ENCODE measurements at places on chromosomes 12 and 14.
A peak's percentile ranks its signal among the peaks of the same experiment; 100 is the strongest.

DNA sequence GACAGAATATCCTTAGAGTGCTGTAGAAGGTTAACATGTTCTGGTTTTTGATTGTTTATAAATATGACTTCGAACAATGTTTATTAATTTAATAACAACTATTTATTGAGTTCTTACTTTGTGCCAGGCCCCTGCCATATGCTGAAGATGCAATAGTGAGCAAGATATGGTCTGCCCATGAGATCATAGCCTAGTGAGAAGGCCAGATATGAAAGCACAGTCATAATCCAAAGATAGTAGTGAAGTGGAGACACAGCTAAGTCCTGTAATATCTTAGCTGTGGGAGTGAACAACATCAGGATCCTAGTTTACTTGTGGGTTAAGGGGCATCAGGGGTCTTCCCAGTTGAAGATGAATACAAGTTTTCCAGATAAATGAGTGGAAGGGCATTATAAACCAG, 189.4 kb upstream of the FBXO33 start:
- DNase-seq: no peak

- DNase-seq: peak; percentile 96
Measured at GRCh38 chr12:132506328-132507160, 16.6 kb downstream of the FBRSL1 start.

GRCh38 chr12:64672925-64673409, 62.7 kb downstream of the RASSF3 start:
- DNase-seq: no peak

- DNase-seq: no peak
Measured at GRCh38 chr12:92341065-92341668, 195.5 kb upstream of the BTG1 start.

GRCh38 chr14:41187868-41188267, 418.8 kb upstream of the LRFN5 start:
- no peak for DNase-seq

DNA sequence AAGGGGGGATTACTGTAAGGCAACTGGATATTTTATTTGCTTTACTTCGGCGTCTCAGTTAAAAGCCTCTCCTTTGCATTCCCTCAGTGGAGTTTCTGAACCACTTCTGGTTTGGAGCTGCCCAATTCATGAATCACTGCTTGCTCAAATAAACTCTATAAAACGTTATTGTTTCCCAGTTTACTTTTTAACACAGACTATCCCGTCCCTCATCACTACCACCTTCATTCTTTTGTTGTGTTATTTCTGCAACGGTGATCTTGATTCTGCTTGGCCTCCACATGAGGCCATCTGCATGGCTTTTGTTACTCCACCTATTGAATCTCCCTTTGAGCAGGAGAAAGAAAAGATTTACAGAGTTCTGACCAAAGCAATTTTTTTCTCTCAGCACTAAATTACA, 104.0 kb upstream of the PLEKHA5 start:
- no peak for DNase-seq

- no peak for DNase-seq
Measured at GRCh38 chr12:116689521-116689920, 48.3 kb downstream of the SPRING1 start.

- no peak for DNase-seq
Measured at GRCh38 chr14:32468955-32469354, 139.9 kb downstream of the AKAP6 start.

- DNase-seq: peak; percentile 85
Measured at GRCh38 chr14:103518422-103519042, 4.1 kb downstream of the CKB start.

- no peak for DNase-seq
Measured at GRCh38 chr14:95185767-95186392, 28.6 kb upstream of the DICER1 start.

DNA sequence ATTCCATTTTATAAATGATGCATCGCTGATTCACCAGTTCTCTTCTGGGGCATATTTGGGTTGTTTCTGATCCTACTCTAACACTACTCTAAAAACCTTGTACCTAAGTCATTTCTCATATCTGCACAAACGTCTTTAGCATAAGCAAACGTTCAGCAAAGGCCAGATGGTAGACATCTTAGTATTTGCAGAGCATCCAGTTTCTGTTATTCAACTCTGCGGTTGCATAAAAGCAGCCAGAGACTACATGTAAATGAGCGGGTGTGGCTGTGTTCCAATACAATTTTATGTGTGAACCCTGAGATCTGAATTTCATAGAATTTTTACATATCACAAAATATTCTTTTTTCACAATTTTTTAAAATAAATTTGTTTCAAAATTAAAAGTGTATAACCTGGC, 22.8 kb upstream of the MMP17 start:
- DNase-seq: no peak

DNA sequence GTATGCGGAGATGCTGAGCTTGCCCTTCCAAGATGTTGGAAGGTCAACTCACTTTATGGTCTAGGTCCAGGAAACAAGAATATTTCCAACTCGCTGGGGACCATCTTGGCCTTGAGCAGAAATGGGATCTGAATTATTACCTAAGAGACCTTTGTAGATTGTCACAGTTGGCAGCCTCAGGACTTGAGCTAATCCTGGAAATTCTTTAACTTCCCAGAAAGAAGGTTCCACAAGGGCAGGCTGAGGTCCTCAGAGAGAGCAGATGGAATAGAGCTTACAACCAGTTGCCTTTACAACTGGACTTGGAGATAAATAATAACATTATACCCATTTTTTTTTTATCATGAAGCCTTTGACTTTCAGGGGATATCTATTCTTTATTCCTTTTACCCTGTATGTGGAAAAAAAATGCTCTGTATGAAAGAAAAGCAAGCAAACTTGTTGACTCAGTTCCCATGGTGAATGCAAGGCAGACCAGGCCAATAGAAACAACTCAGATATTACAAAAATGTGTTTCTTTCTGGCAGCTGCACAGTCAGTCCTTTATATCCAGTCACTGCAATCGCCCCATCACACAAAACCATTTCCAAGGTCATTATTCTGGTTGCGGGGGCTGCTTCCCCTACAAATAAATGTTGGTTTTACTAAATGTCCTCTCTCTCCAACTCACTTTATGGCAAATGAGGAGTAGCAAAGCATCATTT, 401.4 kb downstream of the ZFP36L1 start:
- DNase-seq: no peak

DNA sequence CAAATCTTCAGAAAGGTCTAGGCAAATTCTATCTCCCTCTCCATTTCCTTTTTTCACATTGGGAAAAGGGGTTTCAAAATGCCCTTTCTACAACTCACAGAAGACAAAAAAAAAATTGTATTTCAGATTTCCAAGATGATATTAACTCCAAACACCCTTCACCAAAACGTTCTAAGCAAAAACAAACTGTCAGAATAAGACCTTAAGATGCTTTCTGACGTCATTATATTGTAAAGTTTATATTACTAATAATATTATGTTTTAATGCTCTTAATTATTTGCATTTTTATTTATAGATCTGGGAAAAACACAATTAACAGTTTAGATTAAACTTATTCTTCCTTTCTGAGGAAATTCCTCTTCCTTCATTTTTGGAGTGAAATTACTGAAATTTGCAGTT, 624.2 kb downstream of the GALC start:
- DNase-seq: no peak

- no peak for DNase-seq
Measured at GRCh38 chr14:106396999-106397398, 870.6 kb downstream of the TMEM121 start.

DNA sequence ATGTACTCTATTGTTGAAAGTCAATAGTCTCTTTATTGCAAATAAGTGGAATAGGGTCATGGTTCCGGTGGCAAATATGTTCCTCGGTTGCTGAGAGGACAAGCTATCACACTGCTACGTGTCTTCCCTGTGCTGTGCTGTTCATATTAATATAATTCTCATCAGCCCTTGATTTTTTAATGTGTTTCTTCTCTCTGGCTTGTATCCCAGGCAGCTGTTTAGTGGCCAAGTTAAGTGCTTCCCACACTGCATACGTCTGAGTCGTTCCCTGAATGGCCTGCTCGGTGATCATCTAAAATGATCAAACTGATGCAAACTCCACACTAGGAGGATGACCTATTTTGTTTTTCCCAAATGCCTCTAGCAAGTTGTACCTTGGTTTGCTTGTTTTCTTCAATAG, 186.4 kb downstream of the ANO6 start:
- DNase-seq: no peak

GRCh38 chr12:27975222-27976136, 2.9 kb upstream of the PTHLH start:
- peak; percentile 9 for DNase-seq

DNA sequence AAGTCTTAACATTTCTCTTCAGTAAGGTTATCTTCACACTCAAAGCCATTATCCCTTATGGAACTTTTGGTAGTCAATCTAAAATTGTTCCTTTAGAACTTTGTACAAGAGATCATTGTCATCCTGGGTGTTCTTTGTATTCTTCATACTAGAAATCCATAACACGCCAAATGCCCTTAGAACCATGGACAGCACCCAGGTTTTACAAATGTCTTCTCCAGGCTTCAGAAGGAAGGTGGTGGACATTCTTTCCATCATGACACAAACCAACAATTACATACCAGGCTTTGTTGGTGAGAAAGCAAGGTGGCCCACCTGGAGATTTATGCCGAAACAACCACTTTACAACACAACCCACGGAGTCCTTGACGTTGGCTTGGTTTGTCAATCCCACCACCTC, 365.6 kb upstream of the TBX3 start:
- DNase-seq: no peak

DNA sequence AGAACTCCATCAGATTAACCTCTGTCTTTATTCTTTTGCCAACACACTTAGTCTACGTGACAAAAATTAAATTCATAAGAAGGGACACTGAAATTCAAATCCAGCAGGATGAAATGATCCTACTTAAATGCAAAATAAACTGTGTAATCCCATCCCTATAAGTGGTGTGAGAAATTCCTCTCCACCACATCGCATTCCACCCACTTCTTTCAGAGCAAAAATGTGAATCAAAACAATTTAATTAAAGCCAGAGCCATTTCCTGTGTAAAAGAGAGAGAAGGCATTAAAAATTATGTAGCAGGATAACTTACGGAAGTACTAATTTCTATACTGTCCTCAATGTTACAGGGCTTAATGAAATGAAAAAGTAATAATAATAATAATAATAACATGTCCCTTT, 844.3 kb downstream of the GALC start:
- no peak for DNase-seq

DNA sequence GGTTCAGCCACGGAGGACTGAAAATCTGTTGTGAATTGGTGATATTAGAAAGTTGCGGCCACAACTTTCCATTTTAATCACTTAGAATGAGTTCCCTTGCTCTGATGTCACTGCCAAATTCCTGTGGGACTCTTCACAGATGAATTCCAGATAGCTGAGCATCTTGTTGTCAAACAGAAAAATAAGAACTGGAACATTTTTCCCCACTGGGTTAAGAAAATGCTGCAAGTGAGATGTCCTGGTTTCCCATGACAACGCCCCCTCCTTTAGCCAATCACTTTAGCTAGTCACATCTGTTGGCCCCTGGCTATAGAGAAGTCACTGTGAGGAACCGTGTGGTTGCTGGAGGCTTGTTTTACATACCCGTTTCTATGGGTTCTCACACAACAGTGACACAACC, 135.9 kb downstream of the KTN1 start:
- no peak for DNase-seq

DNA sequence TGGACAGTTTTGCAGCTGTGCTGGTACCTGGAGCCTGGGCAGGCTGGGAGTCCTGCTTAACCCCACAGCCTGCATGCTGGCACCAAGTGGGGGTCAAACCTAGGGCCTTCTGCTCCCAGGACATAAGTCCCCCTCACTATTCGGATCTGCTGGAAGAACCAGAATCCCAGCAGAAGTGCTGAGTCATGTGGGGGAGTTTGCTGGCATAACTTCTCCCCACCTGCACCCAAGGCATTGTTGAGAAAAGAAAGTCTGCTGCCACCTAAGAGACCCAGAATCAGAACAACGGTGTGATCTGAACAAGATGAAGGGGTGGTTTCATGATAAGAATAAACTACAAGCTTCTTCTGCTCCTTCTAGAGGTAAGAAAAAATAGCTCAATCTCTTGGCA, 102.7 kb downstream of the RBM19 start:
- DNase-seq: no peak

- DNase-seq: no peak
Measured at GRCh38 chr12:130185455-130186391, 23.5 kb downstream of the FZD10 start.

DNA sequence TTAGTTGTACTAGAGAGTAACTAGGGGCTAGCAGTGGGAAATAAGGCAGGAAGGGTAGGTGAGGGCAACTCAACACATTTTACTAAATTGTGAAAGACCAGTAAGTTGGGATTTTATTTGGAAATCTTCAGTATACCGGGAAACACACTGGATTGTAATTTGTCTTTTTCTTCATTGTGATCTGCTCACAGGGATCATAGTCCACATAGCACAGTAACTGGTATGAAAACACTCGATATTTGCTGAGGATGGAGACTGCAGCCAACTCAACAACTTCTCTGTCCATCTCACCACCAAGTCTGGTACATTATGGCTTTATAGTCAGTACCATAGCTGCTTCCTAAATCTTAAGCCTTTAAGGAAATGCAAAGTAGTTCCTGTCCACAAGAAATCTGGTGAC, 2.5 kb downstream of the SLIRP start:
- DNase-seq: no peak

- no peak for DNase-seq
Measured at GRCh38 chr12:116135209-116135930, 142.1 kb downstream of the MED13L start.

DNA sequence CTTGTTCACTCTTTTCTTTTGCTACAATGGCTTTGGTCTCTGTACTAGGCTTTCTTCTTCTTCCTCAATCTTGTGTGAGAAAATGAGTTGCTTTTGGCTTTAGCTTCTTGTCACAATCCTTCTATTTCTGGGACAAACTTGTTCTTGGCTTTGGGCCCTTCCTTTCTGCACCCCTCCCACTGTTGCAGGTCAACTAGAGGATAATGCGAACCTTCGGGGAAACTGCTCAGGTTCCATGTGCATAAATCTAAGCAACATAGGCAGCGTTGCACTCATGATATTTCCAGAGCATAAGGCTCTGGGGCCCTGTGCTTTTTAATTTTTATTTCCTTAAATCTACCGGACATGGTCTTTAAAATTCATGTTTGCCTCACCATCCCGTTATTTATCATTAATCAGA, 89.8 kb upstream of the LRIG3 start:
- no peak for DNase-seq

DNA sequence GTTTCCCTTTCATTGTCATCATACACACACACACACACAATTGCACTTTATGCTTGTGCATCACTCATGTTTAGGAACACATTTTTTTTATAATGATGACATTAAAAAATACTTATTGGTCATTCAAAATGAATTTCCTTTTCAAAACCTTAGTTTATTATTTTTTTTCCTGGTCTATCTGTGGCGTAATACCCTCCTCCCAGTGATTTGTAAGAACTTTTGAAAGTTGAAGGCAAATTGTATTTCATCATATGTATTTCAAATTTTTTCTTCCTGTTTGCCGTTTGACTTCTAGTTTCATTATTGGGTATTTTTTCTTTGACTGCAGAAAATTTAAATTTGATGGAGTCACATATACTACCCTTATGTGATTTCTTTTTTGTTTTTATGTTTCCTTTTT, 2.5 kb upstream of the LRRK2 start:
- DNase-seq: no peak
